ENCODE measurements at places on chromosomes 13 and 19. TPM values are rescaled to one million over a fixed set of nuclear protein-coding genes. Genes with fewer than 3 reads are reported as not detected.

C19orf81 gene
- not detected for total RNA-seq

ZNF324 gene
- total RNA-seq: 23.7 TPM

ZNF534 gene
- not detected for total RNA-seq

RUBCNL gene
- total RNA-seq: 1.6 TPM

ACP7 gene
- not detected for total RNA-seq

LILRB4 gene
- 3.6 TPM for total RNA-seq

MYCBP2 gene
- total RNA-seq: 155 TPM

ZNF382 gene
- 8.1 TPM for total RNA-seq

CKM gene
- total RNA-seq: not detected

- H3K27me3 ChIP-seq: no peaks in the 10 kb centered on the region
- H3K36me3 ChIP-seq: no peaks in the 10 kb centered on the region
- H3K4me1 ChIP-seq: no peaks in the 10 kb centered on the region
- no peak for DNase-seq
- no peak overlapping the region for H3K27ac ChIP-seq
These were observed 343.5 kb downstream of the UQCRFS1 start for GRCh38 chr19:28869459-28869858.

DNA sequence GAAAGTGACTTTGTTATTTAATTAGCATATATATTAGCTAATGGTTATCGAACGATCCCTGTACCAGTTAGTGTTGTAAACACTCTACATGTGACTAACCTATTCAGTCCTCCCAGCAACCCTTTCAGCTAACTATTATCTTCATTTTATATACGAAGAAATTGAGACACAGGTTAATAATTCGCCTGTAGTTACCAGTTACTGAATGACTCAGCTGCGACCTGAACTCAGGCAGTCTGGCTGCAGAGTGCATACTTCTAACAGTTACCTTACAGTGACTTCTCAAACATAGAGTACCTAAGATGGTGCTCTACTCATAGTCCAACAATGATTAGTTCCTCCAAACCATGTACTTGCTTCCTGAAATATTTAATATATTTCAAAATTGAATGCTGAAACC, 117.7 kb downstream of the FNDC3A start:
- no peaks in the 10 kb centered on the region for H3K36me3 ChIP-seq
- no peaks in the 10 kb centered on the region for H3K27me3 ChIP-seq
- no peak overlapping the region for H3K27ac ChIP-seq
- H3K4me1 ChIP-seq: no peaks in the 10 kb centered on the region
- no peak for DNase-seq
- H3K4me3 ChIP-seq: no peak overlapping the region

- no peaks in the 10 kb centered on the region for H3K4me1 ChIP-seq
- H3K36me3 ChIP-seq: no peaks in the 10 kb centered on the region
- no peak overlapping the region for H3K4me3 ChIP-seq
- H3K27ac ChIP-seq: no peak overlapping the region
- DNase-seq: no peak
These were observed 134.3 kb upstream of the MYO16 start for GRCh38 chr13:108494991-108495645.

GRCh38 chr19:29018542-29018941, 194.4 kb downstream of the UQCRFS1 start:
- DNase-seq: no peak
- no peaks in the 10 kb centered on the region for H3K4me1 ChIP-seq
- no peaks in the 10 kb centered on the region for H3K36me3 ChIP-seq
- no peak overlapping the region for H3K4me3 ChIP-seq

DNA sequence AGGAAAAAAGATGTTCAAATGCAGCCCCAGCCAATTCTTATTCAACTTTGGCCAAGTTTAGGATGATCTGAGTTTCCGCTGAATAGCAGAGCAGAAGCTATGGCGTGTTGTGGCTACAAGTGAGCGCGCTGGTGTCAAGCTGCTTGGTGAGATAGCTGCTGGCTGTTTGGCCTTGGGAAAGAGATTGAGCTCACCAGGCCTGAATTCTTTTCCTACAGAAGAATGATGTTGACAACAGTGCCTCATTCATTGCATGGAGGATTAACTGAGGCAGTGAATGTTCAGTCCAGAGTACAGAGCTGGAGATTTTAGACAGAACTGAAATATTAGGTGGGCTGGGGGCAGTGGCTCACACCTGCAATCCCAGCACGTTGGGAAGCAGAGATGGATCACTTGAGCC, 31.5 kb upstream of the MAP3K10 start:
- no peak overlapping the region for H3K27ac ChIP-seq
- no peaks in the 10 kb centered on the region for H3K36me3 ChIP-seq
- H3K4me3 ChIP-seq: no peak overlapping the region
- no peaks in the 10 kb centered on the region for H3K27me3 ChIP-seq
- peaks cover 56% of the 10 kb centered on the region for H3K4me1 ChIP-seq

DNA sequence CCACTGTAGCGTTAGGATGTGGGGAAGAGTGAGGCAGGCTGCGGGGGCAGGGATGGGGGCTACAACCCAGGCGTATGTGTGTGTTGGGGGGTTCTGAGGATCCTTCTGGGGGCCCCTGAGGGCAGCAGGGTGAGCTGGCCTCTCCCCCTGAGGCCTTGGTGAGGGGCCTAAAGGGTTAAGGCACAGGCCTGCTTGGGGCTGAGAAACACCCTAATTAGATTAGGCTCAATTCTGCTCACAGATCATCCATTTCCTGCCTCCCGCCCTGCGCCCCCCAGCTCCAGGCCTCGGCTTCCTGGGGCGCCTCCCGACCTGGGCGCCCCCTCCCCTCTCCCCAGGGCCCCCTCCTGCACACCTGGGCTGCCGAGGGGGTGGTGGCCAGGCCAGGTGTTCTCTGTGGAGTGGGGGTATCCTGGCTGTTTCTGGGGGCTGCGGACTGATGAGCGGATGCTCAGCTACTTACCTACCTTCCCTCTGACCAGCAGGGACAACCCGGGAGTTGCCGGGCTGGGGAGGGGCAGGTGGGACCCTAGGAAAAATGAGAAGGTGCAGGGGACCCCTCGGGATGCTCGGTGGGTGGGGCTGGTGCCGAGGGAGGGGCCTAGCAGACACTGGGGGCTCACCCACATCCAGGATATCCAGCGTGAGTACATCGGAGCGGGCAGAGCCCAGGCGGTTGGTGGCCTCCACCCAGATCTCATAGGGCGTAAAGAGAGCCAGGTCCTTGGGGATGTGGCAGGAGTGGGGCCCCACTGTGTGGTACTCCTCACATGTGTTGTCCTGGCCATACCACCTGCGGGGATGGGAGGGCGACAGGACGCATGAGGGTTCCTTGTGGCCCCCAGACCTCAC, 8.6 kb downstream of the CRLF1 start:
- peaks cover 27% of the 10 kb centered on the region for H3K4me1 ChIP-seq
- peaks cover 19% of the 10 kb centered on the region for H3K27me3 ChIP-seq
- H3K4me3 ChIP-seq: no peak overlapping the region
- no peaks in the 10 kb centered on the region for H3K36me3 ChIP-seq
- DNase-seq: no peak
- H3K27ac ChIP-seq: no peak overlapping the region

DNA sequence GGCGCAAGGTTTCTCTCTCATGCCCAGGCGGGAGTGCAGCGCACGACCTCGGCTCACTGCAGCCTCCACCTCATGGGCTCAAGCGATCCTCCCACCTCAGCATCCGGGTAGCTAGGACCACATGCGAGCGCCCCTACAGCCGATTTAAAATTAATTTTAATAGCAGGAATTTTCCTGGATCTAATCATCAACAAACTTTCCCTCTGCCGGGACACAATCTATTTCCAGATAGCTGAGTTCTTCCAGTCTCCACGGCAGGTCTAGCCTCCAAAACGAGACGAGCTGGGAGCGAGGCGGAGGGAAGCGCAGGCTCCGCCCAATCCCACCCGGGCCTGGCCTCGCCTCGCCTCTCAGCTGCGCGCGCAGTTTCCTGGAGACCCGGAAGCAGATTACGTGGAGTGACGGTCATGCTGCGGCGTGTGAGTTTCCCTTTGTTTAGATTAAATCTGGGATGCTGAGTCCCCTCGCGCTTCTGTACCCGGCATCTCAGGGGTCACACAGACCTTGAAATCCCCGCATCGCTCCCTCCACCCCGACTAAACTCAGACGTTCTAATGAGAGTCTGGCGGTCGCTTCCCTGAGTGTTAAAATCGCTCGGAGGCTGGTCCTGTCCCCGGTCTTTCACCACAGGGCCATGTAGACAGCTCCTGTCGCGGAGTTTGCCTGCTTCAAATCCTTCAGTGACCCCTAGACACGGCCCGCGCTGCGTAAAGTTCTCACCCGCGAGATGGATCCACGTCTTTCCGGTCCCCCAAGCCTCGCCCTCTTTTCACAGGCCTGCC, at the start of gene ZNF880:
TSS of gene ZNF880 (plus strand) at position 365 of the 782 bp plus-strand sequence. CDS start at position 408, 43 bp downstream.
- H3K4me1 ChIP-seq: peaks cover 11% of the 10 kb centered on the region
- peak within 1 kb of the TSS; percentile 99 for H3K27ac ChIP-seq
- H3K4me3 ChIP-seq: peak within 1 kb of the TSS; percentile 89
- peaks cover 16% of the 10 kb centered on the region for H3K36me3 ChIP-seq
- H3K27me3 ChIP-seq: no peaks in the 10 kb centered on the region
- DNase-seq: peak; percentile 93

DNA sequence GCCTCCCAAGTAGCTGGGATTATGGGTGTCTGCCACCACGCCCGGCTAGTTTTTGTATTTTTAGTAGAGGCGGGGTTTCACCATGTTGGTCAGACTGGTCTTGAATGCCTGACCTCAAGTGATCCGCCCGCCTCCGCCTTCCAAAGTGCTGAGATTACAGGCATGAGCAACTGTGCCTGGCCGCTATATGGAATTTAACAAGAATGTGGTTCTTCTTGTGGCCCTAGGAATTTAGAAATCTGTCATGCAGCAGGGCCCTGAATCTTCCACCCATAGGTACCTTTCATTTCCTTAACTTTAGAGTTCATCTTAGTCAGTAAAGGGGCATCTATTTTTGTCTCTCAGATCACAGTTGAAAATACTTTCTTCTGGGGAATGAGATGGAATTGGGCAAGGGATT, 25.6 kb upstream of the NDFIP2 start:
- no peak for DNase-seq
- no peaks in the 10 kb centered on the region for H3K27me3 ChIP-seq
- no peak overlapping the region for H3K27ac ChIP-seq

- H3K27ac ChIP-seq: no peak overlapping the region
- no peak for DNase-seq
- no peaks in the 10 kb centered on the region for H3K36me3 ChIP-seq
- H3K27me3 ChIP-seq: peaks cover 14% of the 10 kb centered on the region
These were observed 8.4 kb upstream of the COMP start for GRCh38 chr19:18799389-18799970.

GRCh38 chr19:48239582-48240141, 16.1 kb downstream of the CARD8 start:
- H3K27ac ChIP-seq: no peak overlapping the region
- H3K4me3 ChIP-seq: no peak overlapping the region
- H3K27me3 ChIP-seq: no peaks in the 10 kb centered on the region
- no peak for DNase-seq

Data from natural killer cell (primary cell).